ENCODE measurements at places on chromosomes 4 and X.

DNA sequence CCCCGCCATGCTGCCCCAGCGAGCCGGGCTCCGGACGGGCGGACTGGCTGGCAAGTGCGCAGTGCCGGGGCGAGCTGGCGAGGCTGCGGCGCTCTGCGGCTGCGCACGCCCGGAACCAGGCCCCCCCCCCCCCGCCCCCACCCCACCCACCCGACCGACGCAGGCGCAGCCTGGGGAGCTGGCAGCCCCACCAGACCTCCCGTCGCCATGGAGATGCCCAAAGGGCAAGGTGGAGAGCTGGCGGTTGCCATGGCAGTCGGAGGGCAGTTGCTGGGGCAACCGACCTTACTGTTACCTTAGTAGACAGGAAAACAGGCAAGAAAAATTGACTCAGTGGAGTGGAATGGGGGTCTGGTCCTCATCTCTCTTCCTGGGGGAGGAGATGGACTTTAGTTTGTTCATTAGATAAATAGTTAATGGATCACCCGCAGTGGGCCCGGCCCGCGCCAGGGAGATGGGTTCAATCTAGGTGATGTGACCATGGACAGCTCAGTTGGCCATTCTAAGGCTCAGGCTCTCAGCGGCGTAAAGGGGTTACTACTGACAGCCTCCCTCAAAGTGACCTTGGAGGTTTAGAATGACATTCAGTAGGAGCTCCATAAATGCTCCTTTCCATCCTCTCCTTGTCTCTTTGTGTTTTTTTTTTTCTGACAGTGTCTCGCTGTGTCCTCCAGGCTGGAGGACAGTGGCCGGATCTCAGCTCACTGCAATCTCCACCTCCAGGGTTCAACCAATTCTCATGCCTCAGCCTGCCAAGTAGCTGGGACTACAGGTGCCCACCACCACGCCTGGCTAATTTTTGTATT is at the start of gene PCSK1N:
Gene PCSK1N (minus strand): TSS at position 87 of the 806 bp plus-strand sequence. CDS start 78 bp downstream, at position 9.
- no peak for DNase-seq

- DNase-seq: no peak
Measured at GRCh38 chrX:53458082-53458481, 23.9 kb upstream of the HSD17B10 start.

GRCh38 chr4:56055027-56055977 is 106.6 kb downstream of the CEP135 start:
- DNase-seq: no peak

- no peak for DNase-seq
Measured at GRCh38 chrX:8629871-8630270, 102.1 kb downstream of the ANOS1 start.

- no peak for DNase-seq
Measured at GRCh38 chr4:181966104-181966551, 277.1 kb upstream of the TENM3 start.

DNA sequence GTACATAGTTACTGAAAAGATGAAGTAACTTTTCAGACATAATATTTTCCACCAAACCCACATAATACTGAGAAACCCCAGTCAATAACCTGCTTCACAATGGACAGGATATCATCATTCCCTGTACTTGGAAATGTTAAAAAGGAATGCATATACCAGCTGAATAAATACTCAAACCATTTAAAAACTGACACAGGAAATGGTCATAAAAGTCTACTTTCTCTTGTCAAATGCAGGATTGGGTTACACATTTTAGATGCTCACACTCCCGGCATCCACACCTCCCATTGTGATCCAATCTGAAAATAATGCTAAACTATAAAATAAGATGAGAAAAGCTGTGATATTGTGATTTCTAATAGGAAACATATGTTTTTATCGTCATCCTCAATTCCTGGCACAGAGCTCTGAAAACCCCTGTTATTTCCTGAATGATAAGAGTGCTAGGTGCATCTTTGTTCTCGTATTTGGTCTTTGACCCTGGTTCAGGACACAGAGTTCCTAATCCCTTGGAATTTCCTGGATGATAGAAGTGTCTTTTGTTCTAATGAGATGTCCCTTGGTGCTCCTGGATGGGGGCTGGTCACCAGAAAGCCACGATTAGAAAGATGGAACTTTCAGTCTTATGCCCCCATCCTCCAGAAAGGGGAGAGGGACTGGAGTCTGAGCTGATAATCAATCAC is 821.3 kb downstream of the TRIML1 start:
- DNase-seq: no peak

DNA sequence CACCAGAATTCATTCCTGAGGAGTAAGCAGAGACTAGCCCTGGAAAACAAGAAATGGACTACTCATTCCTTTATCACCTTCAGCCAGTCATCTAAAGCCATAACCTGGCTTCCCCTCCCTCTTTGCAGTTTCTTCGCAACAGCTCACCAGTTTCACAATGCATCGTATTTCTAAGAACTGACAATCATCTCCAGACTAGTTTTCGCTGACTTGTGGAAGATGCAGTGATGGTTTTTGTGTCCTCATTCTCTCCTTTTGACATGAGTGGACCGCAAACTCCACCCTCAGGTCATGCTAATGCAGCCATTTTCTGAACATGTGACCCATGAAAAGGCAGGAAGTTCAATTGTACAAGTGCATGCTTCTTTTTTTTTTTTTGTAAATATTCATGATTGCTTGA is 1203.5 kb downstream of the PCDH7 start:
- DNase-seq: no peak

GRCh38 chr4:37864786-37865185 is 26.1 kb upstream of the TBC1D1 start:
- DNase-seq: no peak

DNA sequence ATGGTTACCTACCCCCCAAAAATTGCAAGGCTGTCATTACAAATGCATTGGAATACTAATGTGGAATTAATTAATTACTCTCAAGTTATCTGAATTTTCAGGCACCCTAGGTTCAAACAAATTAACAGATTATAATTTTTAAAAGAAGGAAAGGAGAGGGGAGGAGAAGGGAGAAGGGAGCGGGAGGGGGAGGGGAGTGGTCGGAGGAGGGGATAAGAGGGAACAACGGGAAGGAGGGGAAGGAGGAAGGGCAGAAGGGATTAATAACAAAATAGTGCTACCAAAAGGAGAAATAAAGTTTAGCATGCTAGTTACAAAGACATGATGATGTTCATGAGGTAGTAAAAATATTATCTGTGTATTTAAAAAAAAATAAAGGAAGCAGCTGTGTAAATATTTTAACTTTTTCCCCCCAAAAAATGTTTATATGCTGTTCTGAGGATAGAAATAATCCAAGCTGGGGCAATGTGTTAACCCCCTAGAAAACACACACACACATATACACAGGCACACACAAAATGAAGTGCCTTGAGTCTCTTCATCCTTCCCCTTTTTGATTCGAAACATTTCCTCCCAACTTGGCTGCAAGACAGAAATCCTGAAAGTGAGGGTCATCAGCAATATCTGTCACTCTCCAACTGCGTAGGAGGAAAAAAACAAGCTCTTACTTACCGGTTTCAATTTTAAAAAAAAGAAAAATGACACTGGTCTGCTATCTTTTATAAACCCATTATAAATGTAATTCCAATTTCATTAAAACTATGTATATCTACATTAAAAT is 58.8 kb downstream of the PPP3CA start:
- no peak for DNase-seq

- no peak for DNase-seq
Measured at GRCh38 chr4:121791481-121791880, 9.6 kb upstream of the EXOSC9 start.

- DNase-seq: no peak
Measured at GRCh38 chr4:174117445-174117844, 166.0 kb downstream of the FBXO8 start.

DNA sequence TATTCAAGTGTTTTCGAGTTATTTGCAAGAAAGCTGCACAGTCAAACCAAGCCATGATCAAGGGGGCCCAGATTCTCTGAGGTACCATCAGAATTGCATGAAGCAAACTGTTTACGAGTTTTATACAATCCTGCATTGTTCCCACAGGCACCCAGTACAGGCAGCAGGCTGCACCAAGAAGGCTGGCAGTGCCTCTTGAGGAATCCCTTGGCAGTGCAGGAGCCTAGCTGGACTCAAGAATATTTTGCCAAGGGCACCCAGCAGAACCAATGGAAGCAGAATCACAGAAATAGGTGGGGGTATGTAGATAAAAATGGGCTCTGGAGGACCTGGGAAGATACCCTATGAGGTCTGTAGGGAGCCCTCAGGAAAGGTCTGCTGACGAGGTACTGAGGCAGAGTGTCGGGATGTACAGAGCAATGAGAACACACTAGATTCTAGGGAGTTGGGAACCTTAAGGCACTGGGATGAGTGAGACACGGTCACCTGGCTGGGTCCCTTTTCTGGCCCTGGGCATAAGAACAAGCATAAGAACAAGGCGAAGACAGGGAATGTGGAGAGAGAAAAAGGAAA is 2.5 kb upstream of the PLP1 start:
- DNase-seq: no peak

DNA sequence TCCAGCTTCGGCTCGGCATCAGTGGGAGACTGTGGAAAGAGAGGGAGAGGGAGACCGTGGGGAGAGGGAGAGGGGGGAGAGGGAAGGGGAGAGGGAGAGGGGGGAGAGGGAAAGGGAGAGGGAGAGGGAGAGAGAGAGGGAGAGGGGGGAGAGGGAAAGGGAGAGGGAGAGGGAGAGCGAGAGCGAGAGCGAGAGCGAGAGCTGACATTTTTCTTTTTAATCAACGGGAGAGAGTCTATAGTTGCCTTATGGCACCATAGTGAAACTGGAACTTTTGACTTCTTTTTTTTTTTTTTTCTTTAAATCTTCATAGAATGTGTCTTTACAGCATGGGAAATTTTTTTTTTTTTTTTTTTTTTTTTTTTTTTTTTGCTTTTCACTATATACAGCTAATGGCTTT is 94.7 kb upstream of the NUDT6 start:
- no peak for DNase-seq

DNA sequence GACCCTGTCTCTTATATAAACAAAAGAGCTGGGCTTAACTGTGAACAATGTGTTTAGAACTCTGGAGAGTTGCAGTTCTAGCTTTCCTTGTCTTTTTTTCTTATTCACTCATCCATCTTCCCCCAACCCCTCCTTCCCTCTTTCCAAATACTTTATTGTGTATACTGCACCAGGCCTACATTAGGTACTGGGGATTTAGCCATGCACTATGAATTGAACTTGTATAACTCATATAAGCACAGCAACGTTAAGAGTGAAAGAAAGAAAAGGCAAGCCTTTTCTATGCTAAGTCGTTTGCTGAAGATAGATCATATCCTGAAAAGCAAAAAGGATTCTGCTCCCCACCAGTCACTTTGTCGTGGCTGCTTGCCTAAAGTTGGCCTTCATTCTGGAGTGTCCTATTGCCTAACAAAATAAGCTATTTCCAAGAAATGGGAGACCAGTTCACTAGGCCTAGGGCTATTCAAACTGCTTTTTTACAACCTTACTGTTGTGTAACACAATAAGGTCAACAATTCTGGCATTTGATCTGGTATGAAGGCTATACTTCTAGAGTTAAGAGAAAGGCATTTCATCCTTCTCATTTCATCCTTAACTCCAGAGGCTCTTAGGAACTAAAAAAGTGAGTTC is 32.2 kb downstream of the CCNI start:
- no peak for DNase-seq

GRCh38 chr4:110675426-110675825 is 52.5 kb upstream of the PITX2 start:
- DNase-seq: no peak

DNA sequence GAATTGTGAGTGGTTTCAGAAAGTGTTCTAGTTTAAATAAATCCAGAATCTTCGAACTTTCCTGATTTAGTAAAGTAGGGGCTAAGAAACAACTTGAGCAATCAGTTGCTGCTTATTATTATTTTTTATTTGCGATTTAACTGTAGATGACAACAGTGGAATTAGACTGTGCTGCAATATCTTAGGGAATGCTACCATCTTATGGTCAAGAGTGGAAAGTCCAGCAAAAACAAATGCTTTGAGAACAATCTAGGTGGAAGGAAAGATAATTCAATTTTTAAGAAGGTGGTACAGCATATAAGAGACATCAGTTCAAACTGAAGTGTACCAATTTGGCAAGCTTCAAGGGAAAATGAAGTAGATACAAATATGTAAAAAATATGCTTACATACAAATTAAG is 73.3 kb downstream of the CYLC1 start:
- DNase-seq: no peak

DNA sequence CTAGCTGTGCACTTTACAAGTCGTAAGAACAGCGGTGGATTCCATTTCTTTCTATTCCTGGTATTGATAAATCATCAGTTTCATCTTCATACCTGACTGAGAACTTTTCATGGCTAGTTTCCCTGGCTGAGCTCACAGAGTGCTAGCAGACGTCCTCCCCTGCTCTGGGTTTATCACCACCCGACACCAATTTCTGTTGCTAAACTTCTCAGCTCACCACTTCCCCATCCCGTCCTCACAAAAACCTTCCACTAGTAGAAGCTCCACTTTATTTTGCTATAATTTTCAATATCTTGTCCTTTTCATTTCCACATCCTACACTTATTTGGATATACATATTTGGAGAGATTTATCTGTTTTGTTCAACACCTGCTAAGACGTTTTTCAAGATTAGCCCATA is 869.4 kb upstream of the FRG1 start:
- no peak for DNase-seq

DNA sequence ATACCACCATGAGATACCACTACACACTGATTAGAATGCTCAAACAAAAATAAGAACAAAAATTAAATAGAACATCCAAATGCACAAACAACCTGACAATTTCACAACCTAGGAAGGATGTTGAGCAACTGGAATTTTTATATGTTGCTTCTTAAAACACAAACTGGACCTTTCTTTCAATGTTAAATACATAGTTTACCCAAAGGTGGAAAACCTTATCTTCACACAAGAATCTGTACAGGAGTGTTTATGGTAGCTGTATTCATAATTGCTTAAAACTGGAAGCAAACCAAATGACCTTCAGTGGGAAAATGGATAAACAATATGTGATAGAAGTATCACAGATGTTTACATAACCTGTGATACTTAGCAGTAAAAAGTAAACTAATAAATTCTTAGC is 573.8 kb downstream of the MAGEB5 start:
- DNase-seq: no peak

DNA sequence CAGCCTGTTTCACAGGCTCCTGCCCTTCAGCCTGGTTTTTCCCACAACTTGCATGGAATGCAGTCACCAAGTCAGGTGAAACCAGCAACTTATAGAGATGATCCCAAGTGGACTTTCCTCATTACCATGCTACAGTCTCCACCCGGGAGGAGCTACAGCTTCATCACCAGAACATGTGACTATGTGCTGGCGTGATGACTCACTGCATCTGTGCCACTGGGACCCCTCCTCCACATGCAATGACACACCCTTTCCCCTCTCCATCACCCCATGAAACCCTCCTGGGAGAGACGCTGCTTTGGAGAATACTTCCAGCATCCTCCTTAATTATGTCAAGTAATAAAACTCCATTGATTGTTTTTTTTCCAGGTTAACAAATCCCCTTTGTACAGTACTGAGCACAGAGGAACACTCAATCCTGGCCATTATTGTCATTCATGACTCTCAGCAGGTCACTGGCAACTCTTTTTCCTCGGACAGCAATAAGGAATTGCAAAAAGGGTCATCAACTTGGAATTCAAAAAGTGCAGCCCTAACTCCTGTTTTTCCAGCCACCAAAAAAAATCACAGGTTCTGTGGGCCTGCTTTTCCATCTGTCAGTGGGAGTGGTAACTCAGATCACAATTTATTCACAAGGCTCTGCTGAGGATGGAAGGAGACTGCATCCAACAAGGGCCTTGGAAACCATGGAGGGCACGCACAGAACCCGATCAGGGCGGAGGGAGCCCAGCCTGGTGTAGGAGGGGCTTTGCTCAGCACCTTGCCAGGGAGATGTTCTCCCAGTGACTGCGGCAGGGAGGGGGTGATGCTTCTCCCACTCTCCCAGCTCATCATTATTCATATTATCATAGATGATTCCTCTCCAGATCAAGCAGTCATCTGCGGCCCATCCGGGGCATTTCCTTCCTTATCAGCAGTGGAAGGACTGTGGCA is 17.4 kb downstream of the QDPR start:
- DNase-seq: no peak
